ENCODE measurements at places on chromosomes 3 and 15.

- DNase-seq: no peak
Measured at GRCh38 chr3:67037615-67038014, 39.5 kb downstream of the KBTBD8 start.

DNA sequence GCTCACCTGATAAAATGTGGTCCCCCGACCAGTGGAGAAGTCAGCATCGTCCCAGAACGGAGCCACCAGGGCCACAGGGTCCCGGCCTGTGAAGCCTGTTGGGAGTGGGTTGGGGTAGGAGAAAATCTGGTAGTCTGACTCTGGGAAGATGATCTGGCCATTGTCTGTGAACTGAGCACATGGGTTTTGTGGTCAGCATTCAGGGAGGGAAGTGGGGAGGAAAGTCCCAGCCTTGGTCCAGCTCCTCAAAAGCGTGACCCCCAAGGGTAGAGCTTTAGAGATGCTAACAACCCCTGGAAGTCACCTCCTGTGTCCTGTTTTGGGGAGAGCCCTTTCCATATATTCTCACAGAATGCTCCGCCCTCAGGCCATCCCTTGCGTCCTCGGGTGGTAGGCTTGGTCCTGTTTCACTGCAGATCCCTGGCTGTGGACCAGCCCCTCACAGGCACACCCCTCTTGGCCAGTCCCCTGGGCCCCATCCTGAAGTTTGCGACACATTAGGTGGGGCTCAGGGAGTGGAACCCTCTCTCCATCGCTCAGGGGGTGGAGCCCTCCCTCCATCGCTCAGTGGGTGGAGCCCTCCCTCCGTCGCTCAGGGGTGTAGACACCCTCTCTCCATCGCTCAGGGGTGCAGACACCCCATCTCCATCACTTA, 40.0 kb downstream of the MUC4 start:
- no peak for DNase-seq

DNA sequence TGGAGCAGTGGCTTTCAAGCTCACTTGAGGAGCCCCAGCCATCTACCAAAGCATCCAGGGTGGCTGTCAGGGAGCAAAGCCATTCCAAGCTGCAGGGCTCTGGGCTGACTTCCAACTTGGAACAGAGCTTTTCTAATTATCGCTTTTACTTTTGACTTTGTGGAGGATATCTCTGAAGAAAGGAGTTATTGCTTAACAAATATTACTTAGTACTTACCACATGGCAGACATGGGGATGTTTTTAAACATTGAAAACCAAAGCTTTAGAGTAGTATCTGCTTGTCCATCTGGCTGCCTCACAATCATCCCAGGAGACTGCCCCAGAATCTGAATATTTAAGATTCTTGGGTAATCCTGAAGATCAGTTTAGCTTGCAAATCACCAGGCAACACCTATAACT, 8.9 kb downstream of the TAGLN3 start:
- DNase-seq: no peak

DNA sequence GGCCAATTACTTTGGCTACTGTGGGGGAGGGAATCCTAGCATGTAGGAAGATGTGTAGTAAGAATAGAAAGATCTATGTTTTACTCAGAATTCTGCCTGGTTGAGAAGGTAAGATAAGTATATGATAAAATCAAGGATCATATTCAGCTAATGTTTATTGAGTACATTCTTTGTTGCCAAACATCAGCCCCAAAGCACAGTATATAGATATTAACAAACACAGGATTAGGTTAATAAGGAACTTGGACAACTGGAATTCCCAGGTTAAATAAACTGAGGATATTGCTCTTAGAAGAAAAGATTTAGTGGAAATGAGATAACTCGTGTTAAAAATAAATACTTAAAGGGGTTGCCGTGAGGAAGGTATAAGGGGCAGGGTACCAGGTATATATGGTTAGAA, 129.6 kb downstream of the FILIP1L start:
- no peak for DNase-seq

DNA sequence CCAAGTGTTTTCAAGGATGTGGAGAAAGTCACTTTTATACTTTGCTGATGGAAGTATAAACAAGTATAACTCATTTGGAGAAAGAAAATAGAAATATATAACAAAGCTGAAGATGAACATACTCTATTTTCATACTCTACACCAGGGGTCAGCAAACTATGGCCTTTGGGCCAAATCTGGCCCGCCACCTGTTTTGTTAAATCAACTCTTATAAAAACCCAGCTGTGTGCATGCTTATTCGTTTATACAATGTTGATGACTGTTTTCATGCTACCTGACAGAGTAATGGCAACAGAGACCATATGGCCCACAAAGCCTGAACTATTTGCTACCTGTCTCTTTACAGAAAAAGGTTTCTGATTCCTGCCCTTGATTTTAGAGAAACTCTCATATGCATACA, 124.0 kb downstream of the NR1D2 start:
- peak; percentile 51 for DNase-seq

DNA sequence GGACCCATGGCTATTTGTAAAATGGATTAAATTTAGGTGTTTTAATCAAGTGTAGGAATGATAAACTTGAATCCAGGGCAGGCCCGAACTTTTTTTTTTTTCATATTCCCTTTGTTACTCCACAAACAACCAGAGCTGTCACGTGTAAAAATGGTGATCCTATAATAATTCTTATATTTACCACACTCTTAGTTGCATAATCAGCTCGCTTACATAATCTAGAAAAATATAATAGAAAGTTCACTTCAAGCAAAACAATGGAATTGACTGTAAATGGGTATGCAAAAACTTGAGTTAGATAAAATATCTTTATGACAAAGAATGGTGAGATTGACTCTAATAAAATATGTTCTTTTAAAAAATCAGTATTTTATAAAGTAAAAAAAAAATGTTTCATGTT, 2.1 kb upstream of the PAQR9 start:
- no peak for DNase-seq

DNA sequence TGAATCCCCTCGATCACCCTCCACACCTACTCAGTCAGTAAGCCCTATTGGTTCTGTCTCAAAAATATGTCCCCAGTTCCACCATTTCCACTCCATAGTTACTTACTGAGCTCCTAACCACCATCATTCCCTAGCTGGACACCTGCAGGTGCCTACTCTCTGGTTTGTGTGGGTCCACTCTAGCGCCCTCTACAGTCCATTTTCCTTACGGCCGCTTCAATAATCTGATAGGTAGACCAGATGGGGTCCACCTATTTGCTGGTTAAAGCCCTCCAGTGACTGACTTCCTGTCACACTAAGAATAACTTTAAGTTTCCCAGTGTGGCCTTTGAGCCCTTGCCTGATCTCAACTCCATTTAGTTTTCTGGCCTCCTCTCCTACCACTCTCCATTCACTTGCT, 5.0 kb downstream of the GXYLT2 start:
- DNase-seq: no peak

- no peak for DNase-seq
Measured at GRCh38 chr3:157626817-157627216, 123.6 kb upstream of the VEPH1 start.

DNA sequence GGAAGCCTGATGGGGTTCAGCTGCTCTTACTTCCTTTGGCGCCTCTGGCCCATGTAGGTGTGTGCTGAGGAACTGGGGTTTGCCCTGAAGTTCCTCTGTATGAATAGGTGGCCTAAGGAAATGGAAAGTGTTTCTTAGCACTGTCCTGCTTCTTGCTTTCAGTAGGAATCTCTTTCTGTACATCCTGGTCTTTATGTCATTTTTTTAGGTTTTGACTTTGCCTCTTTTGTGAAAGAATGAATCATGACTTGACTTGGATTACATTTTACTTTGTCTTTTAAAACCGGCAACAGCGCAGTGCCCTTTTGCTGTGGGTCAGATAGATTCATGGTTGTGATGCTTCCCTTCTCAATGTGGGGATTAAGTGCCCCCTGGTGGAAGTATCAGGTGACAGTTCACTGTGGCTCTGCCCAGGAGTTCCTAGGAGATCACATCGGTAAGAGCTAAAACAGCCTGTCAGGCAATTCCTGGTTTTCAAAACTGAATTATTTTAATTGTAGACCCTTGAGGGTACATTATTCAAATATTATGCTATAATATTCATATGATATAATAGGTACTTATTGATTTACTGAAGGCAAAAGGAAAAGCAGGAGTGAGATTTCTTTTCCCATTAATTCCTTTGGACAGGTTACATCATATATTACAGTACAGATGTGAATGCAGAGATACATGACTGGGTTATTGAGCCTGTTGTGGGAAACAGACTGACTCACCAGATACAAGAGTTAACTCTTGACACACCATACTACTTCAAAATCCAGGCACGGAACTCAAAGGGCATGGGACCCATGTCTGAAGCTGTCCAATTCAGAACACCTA, 95.4 kb downstream of the HCN4 start:
- peak; percentile 49 for DNase-seq

GRCh38 chr3:72821161-72821781, 27.0 kb downstream of the SHQ1 start:
- no peak for DNase-seq

- DNase-seq: no peak
Measured at GRCh38 chr3:4996771-4997291, 17.6 kb downstream of the BHLHE40 start.

- DNase-seq: no peak
Measured at GRCh38 chr15:38991126-38991525, 426.5 kb upstream of the RASGRP1 start.

DNA sequence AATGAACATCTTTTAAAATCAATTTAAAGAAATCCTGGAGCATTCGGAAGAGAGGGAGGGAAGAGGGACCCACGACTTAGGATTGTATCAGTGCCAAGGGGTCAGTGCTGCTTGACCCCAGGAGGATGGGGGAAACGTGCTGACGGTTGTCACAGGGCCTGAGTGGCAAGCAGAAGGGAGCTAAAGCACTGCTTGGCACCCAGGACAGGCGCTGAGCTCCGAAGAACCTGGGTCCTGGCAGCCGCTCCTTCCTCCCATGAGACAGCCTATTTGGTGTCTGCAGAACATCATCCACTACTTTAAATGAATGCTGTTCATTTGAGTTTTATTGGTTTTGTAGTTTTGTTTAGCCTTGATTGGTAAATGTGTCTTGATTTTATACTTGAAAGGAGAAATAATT, 54.5 kb downstream of the RGMA start:
- DNase-seq: no peak

DNA sequence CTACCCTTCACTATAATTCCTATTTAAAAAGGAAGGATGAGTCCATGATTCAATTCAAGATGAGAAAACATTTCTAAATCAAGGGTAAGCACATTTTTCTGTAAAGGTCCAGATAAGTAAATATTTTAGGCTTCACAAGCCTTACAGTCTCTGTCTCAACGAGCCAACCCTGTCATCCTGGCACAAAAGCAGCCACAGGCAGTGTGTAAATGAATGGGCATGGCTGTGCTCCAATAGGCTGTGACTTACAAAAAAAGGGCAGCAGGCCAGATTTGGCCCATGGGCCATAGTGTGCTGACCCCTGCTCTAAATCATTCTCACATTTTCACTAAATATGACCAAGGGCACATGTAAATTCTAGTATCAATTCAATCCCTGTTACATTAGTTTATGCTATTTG, 200.4 kb downstream of the WNT5A start:
- DNase-seq: no peak

- DNase-seq: peak; percentile 68
Measured at GRCh38 chr3:149120051-149120972, 9.1 kb upstream of the HPS3 start.

- no peak for DNase-seq
Measured at GRCh38 chr3:14801031-14801430, 17.7 kb upstream of the FGD5 start.

DNA sequence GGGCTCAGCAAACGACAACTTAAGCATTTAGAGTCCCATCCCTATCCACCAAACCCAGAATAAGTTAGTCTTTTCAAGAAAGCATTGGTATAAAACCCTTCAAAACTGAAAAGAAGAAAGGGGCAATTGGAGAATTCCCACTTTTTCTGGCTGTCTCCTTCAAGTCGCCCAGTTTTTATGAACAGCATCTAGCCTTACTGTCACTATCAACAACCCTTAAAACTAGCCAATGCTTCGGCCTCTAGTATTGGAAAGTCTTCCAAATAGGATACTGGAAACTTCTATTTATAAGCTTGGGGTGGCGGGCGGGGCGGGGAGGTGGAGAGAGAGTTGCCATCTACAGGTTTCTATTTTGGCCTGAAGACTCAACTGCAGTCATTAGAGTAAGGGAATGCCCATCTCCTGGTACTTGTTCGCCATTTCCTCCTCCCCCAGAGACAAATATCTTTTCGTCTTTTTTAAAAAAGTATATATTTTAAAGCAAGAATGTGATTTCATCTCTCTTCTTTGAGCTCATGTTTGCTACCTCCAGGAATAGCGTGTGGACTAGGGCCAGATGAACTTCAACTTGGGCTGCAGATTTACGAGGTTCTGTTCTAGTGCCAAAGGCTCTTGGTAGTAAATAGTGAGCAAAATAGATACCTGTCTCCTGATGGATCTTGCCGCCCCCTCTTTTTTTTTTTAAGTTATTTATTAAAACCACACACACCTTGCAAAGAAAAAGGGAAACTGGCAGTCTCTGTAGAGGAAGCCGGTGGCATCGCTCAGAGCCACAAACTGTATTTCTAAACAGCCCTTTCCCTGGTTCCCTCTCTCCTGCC, 2.7 kb downstream of the BCL6 start:
- no peak for DNase-seq

- no peak for DNase-seq
Measured at GRCh38 chr3:7205535-7205934, 344.6 kb downstream of the GRM7 start.

GRCh38 chr3:49727154-49727923, 3.6 kb upstream of the GMPPB start:
- no peak for DNase-seq

DNA sequence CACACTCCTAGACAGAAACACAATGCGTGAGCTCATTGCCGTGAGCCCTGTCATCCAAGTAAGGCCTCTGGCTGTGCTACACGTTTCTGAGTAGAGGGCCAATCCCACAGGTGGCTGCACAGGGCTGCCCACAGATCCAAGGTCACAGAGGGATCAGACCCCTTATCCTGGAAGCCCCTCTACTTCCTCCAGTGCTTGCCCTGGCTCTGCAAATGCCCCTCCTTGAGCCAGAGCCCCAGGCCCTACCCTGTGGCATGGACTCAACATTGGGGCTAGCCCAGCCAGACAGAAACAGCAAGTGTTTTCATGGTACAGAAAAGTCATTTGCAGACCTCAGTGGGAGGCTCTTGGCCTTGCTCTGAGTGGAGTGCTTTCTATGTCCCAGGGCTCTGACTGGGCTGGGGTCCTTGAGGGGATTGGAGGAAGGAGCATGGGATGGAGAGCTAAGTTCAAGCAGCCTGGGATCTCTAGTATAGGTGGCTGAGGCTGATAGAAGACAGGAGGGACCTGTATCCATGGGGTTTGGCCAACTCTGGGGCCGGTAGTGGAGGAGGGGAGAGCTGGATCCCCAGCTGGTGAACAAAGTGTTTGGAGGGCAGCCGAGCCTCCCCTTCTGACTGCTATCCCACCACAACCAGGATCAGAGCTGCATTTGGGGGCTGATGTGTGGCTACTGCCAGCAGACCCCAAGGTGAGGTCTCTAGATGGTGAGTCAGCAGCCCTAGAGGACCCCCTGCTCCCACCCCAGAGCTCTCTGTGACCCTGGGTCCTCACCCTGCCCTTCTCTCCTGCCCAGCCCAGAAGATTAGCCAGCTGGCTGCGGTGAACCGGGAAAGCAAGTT, 38.7 kb downstream of the GOLGA6A start:
- no peak for DNase-seq
